ENCODE measurements at places on chromosomes 1 and 21.
A peak's percentile ranks its signal among the peaks of the same experiment; 100 is the strongest.

DNA sequence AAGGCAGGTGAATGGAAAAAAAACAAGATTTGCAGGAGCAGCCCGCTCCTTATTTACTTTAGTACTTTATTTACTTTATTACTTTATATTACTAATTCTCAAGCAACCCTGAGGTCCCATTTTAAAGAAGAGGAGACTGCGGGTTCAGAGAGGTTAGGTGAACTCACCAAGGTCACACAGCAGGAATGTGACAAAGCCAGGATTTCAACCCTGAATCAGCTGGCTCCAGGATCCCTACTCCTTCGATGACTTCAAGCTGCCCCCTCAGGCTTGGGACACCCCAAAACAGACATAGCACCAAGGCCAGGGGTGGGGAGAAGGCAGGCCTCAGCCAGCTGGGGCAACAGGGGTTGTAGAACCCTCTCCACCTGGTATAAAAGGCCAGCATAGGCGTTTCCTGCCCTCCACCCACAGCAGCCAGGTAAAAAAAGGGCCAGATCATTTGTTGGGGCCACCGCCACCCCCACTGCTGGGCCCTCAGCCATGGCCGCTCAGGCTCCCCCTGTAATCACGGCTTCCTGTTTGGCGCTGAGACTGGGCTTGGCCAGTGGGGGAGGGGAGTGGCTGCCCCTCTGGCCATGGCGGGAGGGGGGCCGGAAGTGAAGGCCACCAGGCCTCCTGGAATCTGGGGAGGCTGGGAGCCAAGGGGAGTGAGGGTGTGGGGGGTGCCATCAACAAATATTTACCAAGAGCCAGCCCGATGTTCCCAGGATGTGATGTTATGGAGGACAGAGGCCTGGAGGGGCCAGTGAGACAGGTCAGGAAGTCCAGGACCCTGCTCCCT, 6.6 kb downstream of the SDC3 start:
- DNase-seq = no peak

- DNase-seq = no peak
These were observed 1284.7 kb downstream of the BRINP3 start for GRCh38 chr1:189192741-189193520.

DNA sequence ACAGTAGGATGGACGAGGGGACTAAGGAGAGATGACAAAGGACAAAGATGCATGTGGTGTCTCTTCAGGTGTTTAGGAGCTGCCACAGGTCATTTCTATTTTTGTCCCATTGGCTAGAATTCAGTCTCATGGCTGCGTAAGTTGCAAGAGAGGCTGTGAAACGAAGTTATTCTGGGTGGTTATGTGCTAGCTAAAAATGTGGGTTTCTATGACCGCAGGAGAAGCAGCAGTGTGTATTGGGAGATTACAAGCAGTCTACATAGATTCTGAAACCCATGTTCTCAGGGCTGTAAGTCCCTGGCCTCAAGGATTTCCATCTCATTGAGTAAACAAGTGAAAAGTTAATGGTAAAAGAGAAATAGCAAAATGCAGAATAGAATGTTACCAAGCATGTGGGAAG, 110.7 kb downstream of the SPATA46 start:
- no peak for DNase-seq

DNA sequence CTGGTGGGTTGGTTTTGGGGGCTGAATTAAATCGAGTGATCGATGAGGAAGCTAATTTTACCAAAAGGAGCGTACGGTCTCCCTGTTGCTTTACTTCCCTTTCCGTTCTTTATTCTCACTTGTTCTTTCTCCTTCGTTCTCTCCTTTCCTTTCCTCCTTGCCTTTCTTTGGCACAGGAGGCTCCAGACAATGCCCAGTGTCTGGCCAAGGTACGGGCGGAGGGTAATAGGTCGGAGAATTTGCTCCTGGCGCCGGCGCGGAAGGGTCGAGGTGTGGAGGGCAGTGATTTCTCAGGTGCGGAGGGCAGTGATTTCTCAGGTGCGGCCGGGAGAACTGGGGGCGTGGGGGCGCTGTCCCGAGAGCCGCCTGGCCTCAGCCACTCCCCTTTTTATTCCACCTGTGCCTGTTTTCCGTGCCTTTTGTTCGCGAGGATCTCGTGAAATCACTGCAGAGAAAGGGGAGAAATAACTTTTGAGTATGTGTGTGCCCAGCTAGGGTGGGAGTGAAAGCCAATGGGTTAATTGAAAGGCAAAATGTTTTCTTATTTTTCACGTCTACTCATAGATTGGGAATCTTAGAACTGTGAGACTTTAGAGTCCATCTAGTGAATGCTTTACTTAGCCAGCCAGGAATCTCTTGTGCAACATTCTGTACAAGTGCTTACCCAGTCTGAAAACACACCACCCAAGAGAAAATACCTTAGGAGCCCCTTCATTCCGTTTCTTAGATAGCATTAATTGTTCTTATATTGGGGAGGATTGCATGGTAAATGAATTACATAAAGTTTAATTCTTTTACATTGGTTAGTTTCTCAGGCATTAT, 1.3 kb downstream of the FNBP1L start:
- no peak for DNase-seq

DNA sequence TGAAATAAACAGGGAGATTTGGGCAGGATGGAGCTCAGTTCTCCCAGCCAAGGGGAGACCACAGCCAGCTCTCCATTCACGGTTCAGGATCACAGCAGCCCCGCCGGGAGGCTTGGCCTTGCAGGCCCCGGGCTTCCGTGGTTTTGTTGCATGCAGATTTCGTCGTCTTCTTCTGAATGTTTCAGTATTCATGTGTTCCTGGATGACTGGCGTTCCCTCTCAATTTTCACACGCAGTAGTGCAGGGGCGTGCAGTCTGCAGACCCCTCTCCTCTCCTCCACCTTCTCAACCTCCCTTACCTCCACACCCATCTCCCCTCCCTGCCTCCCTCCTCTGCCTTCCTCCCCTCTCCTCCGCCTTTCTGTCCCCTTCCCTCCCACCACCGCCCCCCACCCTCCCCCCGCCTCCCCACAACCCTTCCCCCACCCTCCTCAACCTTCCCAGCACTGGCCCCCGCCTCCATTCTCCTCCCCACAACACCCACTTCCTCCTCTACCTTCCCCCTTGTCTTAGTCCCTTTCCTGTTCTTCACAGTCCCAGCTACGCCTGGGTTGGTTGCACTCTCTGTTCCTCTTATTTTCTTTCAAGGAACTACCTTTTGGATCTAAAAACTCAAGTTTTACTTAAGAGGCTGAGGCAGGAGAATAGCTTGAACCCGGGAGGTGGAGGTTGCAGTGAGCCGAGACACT, 8.4 kb upstream of the SLC19A1 start:
- no peak for DNase-seq

DNA sequence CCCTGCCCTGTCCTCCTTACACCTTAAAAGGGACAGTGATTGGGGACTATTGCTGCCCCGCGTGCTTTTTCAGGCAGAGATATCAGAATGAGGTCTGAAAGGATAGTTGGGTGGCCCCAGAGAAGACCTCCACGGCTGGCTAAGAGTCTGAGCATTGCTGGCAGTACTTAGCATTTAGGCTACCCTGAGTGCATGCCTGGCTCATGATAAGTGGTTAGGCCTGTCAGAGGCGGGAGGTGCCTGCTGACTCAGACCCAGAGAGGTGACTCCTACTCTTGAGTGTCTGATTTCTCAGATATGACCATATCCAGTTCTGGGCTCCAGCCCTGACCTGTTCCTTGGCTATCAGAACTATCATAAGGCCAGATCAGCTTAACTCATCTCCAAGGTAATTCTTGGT, 213.7 kb downstream of the PBX1 start:
- DNase-seq = peak; percentile 34

DNA sequence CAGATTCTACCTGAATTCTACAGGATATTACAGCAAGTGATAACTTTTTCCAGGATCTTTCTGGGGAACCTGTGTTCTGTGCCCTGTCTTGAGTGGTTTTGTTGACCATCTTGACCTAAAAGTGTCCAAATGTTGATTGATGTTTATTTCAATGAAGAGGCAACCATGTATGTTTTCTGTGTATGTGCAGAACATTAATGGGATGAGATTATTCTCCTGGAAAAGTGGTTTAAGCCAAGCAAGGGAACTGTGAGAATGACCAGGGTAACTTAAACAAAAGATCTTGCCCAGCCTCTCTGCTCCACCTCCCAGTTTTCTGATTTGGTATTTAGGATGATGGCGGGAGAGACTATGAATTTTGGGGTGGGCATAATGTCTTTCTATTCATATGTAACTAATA, 1.0 kb upstream of the SAMD13 start:
- DNase-seq = no peak

- DNase-seq = no peak
These were observed 31.8 kb downstream of the ZNF644 start for GRCh38 chr1:90989990-90990389.

- peak; percentile 6 for DNase-seq
These were observed 101.3 kb upstream of the SLC25A33 start for GRCh38 chr1:9437961-9438430.

Data from SHP77 (cell line).